ENCODE measurements at places on chromosomes 11 and 22.

DNA sequence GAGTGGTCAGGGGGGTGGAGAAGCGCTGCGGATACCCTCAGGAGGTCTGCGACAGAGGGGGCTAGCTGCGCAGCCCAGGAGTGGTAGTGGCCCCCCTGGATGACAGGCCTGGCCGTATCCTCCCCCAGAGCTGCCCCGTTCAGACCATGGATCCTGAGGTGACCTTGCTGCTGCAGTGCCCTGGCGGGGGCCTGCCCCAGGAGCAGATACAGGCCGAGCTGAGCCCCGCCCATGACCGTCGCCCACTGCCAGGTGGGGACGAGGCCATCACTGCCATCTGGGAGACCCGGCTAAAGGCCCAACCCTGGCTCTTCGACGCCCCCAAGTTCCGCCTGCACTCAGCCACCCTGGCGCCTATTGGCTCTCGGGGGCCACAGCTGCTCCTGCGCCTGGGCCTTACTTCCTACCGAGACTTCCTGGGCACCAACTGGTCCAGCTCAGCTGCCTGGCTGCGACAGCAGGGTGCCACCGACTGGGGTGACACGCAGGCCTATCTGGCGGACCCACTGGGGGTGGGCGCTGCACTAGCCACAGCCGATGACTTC, 505 bp downstream of the NUDT22 start:
- DNase-seq = no peak

DNA sequence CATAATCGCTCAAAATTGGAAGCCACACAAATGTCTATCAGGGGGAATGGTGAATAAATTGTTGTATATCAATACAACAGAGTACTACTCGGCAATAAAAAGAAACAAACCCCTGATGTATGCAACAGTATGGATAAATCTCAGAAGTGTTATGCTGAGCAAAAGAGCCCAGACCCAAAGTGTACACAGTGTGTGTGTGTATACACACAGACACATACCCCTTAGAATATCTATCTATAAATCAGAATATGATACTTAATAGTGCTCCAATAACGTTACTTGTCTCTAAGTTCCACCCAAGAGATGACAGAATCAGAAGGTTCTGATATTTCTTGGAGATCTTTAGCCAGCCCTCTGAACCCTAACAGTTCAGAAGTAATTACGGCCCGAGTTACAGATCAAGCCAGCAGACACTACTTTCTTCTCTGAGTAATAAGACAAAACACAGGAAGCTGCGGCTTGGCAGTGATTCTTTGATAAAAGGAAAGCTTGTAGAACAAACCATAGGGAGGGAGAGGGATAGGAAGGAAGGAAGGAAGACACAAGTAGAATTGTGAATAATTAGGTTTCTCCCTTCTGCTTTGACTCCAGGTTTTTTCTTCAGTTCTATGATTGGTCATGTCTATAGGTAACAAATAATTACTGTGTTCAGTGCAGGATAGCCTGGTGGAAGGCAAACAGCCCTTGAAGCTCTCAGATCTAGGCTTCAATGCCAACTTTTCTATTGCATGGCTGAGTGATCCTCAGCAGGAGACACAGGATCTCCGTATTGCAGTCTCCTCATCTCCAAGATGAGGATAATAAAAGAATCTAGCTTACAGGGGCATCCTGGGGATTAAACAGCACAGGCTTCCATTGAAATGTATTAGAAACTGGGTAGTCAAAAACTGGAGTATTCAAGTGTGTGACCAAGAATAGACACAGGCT, 75.6 kb upstream of the TEAD1 start:
- DNase-seq = no peak

DNA sequence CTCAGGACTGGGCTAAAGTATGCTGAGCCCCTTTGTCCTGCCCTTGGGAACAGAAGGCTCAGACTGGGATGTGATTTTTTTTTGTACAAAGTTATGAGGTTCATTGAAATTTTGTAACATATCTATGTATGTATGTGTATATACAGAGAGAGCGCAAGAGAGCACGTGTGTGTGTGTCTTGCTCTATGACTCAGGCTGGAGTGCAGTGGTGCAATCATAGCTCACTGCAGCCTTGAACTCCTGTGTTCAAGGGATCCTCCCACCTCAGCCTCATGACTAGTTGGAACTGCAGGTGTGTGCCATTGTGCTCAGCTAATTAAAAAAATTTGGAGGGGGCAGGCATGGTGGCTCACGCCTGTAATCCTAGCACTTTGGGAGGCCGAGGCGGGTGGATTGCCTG, 5.7 kb downstream of the TMEM25 start:
- DNase-seq = no peak

DNA sequence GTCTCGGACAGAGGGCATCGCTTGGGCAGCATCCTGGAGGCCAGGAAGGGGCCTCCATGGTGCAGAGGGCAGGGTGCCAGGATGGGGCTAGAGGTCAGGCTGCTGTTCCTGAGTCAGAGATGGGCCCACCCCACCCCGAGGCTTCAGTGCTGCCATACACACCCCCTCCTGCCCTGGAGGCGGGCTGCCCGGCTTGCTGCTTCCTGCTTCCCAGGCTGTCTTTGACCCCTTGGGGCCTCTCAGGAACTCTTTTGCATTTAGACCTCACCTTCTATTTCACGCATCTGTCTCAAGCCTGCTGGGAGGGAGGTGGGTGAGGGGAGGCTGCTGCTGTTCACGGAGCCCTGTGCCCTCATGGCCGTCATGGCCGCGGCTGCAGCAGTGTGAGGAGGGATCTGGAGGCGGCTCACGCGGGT, 6.6 kb upstream of the GRAMD4 start:
- DNase-seq = no peak

GRCh38 chr11:13297917-13298356, 20.3 kb downstream of the BMAL1 start:
- no peak for DNase-seq

DNA sequence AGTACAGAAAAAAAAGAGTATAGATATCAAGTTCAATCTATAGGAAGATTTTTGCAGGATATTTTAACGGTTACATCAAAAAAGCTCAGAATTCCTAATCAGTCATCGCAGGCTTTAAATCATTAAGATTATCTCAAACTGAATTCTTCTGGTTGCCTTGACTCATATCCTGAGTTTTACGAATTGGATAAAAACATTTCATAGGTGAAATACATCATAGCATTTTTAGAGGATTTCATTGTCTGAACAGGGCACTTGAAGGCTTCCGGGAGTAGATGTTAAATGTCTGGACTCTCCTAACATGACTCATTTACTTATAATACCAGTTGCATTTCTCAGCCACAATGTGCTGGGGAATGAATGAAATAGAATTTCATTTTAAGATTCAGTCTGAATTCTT, 2216.6 kb upstream of the RAG2 start:
- no peak for DNase-seq
